ENCODE measurements at places on chromosomes 1 and 21.

- DNase-seq = no peak
Observed at GRCh38 chr1:51840743-51841461, 37.6 kb downstream of the NRDC start.

DNA sequence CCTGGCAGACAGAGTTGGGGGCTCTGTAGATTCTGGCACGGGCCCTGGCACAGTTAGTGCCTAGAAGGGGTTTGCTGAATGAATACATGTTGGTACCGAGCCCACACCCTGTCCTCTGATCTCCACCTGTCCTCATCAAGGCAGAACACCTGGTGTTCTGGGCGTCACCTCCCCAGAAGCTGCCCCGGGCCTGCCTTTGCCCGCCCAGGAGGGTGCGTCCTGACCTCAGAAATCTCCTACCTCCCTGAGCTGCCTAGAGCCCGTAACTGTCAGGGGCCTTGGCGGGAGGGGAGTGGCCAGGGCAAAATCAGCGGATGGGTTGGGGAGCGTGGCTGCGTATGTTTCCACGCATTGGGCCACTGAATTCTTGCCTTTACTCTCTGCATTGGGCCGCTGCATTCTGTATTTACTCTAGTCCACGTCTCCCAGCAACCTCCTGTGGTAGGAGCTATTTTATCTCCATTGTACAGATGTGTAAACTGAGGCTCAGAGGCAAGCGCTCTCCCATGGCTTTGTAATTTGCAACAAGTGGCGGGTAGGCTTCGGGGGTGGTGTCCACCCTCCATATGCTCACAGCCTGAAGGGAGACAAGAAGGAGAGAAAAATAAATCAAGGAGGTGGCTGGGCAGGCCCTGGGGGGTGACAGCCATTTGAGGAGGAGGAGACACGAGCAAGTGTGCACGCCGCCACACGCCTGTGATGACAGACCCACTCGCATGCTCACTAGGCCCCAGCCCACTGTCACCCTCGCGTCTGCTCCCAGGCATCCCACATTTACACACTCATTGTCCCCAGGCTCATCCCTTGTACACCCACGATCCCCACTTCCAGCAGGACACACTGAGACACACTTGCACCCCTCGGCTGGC is 95.7 kb upstream of the WNT4 start:
- no peak for DNase-seq

DNA sequence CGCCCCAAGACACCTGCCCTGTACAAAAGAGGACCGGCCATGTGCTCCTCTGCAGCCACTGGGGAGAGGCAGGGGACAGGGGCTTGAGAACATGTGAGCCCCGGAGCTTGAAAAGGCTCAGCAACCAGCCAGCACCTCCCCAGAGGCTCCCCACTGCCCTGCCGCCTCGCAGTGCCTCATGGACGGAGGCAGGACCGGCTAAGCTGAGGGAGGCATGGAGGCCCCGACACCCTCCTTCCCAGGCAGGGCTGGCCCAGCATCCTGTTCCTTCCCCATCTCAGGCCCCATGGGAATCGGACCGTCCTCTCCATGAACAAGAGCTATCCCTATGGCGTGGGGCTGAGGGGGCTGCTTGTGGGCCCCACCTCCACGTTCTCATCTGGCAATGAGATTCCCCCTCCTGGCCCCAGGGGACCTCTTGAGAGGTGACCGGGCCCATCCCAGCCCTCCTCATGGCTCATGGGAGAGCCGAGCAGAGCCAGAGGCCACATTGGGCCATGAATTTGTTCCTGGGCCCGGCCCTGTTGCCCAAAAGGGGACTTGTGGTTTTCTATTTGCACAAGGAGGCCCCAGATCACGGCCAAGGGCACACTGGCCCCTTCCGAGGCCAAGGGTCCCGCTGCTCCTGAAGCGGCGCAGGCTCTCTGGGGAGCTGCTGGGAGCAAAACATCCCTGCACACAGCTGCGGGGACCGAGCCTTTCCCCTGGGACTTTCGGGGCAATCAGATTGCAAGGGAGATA is 65.2 kb upstream of the ARHGEF16 start:
- no peak for DNase-seq

GRCh38 chr21:45128613-45129188 is 54.3 kb downstream of the ADARB1 start:
- DNase-seq = peak; percentile 55

DNA sequence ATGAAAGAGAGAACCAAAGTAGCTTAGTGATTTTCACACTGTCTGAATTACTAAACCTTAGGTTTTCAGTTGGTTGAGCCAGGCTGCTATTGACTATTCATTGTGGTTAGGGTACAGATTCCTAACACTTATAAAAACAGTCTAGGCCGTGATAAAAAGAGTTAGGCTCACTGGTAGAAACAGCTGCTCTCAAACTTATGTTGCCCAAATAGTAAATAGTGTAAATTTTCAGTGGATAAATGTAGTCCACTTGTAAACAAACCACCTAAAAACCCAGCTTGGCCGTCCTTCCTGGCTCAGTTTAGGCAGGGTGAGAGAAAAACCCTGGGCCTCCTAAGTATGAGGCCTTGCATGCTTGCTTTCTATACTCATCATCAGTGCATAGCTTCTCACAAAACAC is 34.9 kb downstream of the ARID1A start:
- no peak for DNase-seq

GRCh38 chr1:43199093-43199726 is 27.1 kb downstream of the CFAP57 start:
- no peak for DNase-seq

DNA sequence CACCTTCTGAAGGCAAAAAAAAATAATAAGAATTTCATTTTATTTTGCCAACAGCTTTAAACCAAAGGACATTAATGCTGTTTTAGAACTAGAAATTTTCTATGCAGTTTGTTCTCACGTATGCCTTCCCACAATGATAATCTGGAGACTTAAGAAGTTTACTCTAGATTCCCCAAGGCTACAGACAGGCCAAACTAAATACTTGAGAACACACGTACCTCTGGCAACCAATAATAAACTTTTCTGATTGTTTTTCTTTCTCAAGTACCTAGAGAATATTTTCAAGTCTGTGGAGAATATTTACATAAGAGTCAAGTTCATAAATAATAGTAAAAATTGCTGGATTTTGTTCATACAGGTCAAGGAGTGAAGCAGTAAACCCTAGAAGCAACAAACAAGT is 15.9 kb downstream of the CLDN8 start:
- DNase-seq = no peak

- no peak for DNase-seq
Observed at GRCh38 chr21:15051644-15052458, 12.9 kb downstream of the NRIP1 start.

GRCh38 chr21:32136546-32136945 is 142.3 kb downstream of the MIS18A start:
- DNase-seq = no peak
